Chondrocyte (in vitro differentiated cells): ENCODE measurements at places on chromosomes 6 and 20. TPM values are rescaled to one million over a fixed set of nuclear protein-coding genes. Genes with fewer than 3 reads are reported as not detected.

The CFAP61 gene
- not detected in 3 replicates for total RNA-seq

The TREML2 gene
- not detected in 3 replicates for total RNA-seq

The SOX18 gene
- total RNA-seq, result 2.1 to 2.8 TPM (median 2.3 TPM) in 3 replicates

The CYP39A1 gene
- 0.31 to 0.62 TPM in 2 of 3 replicates, not detected in the other for total RNA-seq

The C6orf141 gene
- not detected in 3 replicates for total RNA-seq

DNA sequence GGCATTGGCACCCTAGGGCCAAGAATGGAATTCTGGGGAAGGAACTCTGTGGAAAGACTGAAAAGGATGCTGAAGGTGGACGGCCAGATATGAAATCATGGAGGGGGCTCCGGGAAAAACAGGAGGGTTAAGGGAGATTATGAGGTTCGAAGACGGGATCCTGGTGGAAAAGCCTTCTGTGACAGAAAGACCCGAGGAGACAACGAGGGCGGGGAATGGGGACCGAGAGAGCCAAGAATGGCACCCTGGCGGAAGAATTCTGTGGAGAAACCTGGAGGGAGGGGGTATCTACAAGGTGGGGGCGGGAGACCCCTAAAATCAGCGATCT, 426 bp downstream of the TRMT6 start:
- peaks cover 6% of the 10 kb centered on the region for H3K36me3 ChIP-seq
- H3K27ac ChIP-seq, result peak overlapping the region; percentile 97
- H3K27me3 ChIP-seq, result no peaks in the 10 kb centered on the region
- DNase-seq, result no peak
- H3K4me1 ChIP-seq, result peaks cover 28% of the 10 kb centered on the region

GRCh38 chr6:14121936-14122344, 4.4 kb downstream of the CD83 start:
- peaks cover 2% of the 10 kb centered on the region for H3K36me3 ChIP-seq
- no peak for DNase-seq
- H3K4me1 ChIP-seq, result peaks cover 12% of the 10 kb centered on the region
- H3K27me3 ChIP-seq, result no peaks in the 10 kb centered on the region

GRCh38 chr6:156396791-156397418, 380.3 kb upstream of the ARID1B start:
- H3K27me3 ChIP-seq, result peaks cover 27% of the 10 kb centered on the region
- H3K27ac ChIP-seq, result no peak overlapping the region
- no peak overlapping the region for H3K4me3 ChIP-seq

GRCh38 chr6:137722749-137723272, 144.2 kb upstream of the TNFAIP3 start:
- no peaks in the 10 kb centered on the region for H3K36me3 ChIP-seq
- no peak for DNase-seq
- H3K27ac ChIP-seq, result no peak overlapping the region
- no peaks in the 10 kb centered on the region for H3K27me3 ChIP-seq
- no peak overlapping the region for H3K4me3 ChIP-seq

- no peak for DNase-seq
- H3K4me1 ChIP-seq, result peaks cover 12% of the 10 kb centered on the region
- no peak overlapping the region for H3K4me3 ChIP-seq
- H3K27ac ChIP-seq, result no peak overlapping the region
Observed at GRCh38 chr6:4969609-4970285, 34.1 kb downstream of the RPP40 start.

DNA sequence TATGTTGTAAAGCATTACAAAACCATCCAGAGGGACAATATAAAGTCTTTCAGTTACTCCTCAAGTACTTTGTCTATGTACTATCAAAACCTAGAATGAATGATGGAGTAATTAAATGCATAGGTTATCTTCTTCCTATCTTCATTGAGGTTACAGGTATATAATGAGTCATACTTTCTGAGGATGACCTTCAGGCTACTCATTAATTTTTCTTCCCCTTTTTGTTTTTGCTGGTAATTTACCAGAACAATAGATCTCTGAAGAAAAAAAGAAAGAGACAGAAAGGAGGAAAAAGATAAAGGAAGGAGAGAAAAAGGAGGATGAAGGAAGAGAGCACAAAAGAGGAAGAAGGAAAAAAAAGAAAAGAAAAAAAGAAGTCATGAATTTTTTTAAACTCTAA, 398.4 kb downstream of the TBC1D32 start:
- no peak overlapping the region for H3K27ac ChIP-seq
- no peak overlapping the region for H3K4me3 ChIP-seq
- no peaks in the 10 kb centered on the region for H3K4me1 ChIP-seq
- H3K27me3 ChIP-seq, result peaks cover 22% of the 10 kb centered on the region
- H3K36me3 ChIP-seq, result no peaks in the 10 kb centered on the region

- peaks cover 27% of the 10 kb centered on the region for H3K4me1 ChIP-seq
- no peaks in the 10 kb centered on the region for H3K27me3 ChIP-seq
- no peak for DNase-seq
- H3K36me3 ChIP-seq, result no peaks in the 10 kb centered on the region
- H3K27ac ChIP-seq, result no peak overlapping the region
Observed at GRCh38 chr6:36888654-36889481, 3.1 kb downstream of the C6orf89 start.

GRCh38 chr6:2523061-2523460, 227.7 kb downstream of the MYLK4 start:
- peaks cover 27% of the 10 kb centered on the region for H3K4me1 ChIP-seq
- no peak for DNase-seq
- H3K27me3 ChIP-seq, result no peaks in the 10 kb centered on the region
- no peaks in the 10 kb centered on the region for H3K36me3 ChIP-seq
- H3K27ac ChIP-seq, result no peak overlapping the region

DNA sequence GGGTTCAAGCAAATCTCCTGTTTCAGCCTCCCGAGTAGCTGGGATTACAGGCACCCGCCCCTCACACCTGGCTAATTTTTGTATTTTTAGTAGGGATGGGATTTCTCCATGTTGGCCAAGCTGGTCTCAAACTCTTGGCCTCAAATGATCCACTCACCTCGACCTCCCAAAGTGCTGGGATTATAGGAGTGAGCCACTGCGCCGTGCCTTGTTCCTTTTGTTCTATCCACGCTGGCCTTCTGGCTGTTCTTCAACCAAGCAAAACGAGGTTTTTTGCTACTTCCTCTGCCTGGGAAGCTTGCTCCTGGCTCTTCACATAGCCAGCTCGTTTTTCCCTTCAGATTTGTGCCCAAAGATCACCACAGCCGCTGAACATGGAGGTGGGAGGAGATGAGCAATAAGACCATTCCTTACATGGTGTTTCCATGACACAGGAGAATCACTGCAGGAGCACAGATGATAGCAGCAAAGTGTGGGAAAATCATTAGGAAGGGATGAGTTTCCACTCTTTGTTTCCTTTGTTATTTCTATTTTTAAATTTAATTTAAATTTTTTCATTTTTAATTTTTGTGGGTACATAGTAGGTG, 201.0 kb upstream of the ZNF217 start:
- H3K4me3 ChIP-seq, result no peak overlapping the region
- no peaks in the 10 kb centered on the region for H3K27me3 ChIP-seq
- H3K27ac ChIP-seq, result peak overlapping the region; percentile 89
- peaks cover 34% of the 10 kb centered on the region for H3K4me1 ChIP-seq
- no peak for DNase-seq
- no peaks in the 10 kb centered on the region for H3K36me3 ChIP-seq

DNA sequence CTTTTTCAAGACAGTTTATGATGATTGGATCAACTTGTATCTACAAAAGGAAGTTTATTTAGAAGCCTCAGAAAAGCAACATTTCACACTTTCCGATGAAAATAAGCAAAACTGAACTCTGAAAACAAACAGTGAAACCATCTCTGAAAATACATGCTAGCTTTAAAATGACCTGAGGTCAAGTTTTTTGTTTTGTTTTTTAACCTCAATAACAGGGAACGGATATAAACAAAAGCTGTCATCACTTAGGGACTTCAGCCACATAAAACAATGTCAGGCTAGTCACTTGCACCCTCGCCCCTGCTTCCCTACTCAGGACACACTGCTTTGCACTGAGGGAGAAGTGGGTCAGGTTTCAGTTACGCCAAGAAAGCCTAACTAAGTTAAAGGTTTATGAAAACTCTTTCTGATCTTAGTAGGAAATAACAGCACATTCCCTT, 11.6 kb downstream of the BACH2 start:
- peak overlapping the region; percentile 63 for H3K4me3 ChIP-seq
- no peak for DNase-seq
- peaks cover 23% of the 10 kb centered on the region for H3K4me1 ChIP-seq
- peak overlapping the region; percentile 97 for H3K27ac ChIP-seq

- H3K4me3 ChIP-seq, result no peak overlapping the region
- H3K36me3 ChIP-seq, result peaks cover 3% of the 10 kb centered on the region
- DNase-seq, result no peak
- no peaks in the 10 kb centered on the region for H3K27me3 ChIP-seq
Observed at GRCh38 chr6:3620937-3621336, 130.6 kb downstream of the PXDC1 start.

GRCh38 chr6:12381587-12381986, 91.4 kb downstream of the EDN1 start:
- no peak for DNase-seq
- no peak overlapping the region for H3K27ac ChIP-seq
- peaks cover 51% of the 10 kb centered on the region for H3K4me1 ChIP-seq

- H3K4me3 ChIP-seq, result no peak overlapping the region
- H3K27ac ChIP-seq, result no peak overlapping the region
- H3K4me1 ChIP-seq, result peaks cover 58% of the 10 kb centered on the region
Observed at GRCh38 chr20:49288784-49289696, 11.2 kb upstream of the ZNFX1 start.

DNA sequence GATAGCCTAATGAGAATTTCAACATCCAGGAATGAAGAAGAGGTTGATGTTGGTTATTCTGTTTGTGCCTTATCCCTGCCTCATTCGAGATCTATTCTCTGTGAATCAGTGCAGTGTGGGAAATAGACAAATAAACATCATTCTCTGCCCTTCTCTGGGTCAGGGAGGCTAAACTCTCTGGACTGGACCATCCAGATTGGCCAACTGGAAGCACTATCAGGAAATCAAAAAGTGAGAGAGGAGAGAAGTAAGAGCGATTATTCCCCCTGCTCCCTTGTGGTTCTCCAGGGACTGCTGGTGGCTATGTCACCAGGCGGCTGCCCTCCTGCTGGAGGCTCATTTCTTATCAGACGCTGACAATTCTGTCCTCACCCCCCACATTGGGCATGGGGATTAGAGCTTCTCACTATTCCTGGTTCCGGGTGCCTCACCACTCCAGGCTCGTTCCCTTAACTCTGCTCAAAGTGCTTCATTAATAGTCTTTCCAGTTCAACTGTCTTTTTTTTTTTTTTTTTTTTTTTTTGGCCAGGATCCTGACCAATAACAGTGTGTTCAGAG, 201.7 kb upstream of the RREB1 start:
- no peak overlapping the region for H3K27ac ChIP-seq
- no peaks in the 10 kb centered on the region for H3K36me3 ChIP-seq
- H3K4me3 ChIP-seq, result no peak overlapping the region
- no peak for DNase-seq
- peaks cover 13% of the 10 kb centered on the region for H3K27me3 ChIP-seq

GRCh38 chr6:12952318-12952717, 235.8 kb downstream of the PHACTR1 start:
- DNase-seq, result no peak
- peaks cover 14% of the 10 kb centered on the region for H3K27me3 ChIP-seq
- peaks cover under 1% of the 10 kb centered on the region for H3K4me1 ChIP-seq
- no peak overlapping the region for H3K4me3 ChIP-seq
- H3K36me3 ChIP-seq, result no peaks in the 10 kb centered on the region

GRCh38 chr6:166307082-166308032, 835 bp downstream of the PRR18 start:
- H3K27ac ChIP-seq, result no peak overlapping the region
- no peak overlapping the region for H3K4me3 ChIP-seq
- peaks cover 4% of the 10 kb centered on the region for H3K4me1 ChIP-seq
- no peak for DNase-seq

GRCh38 chr6:80148220-80148619, 41.7 kb downstream of the BCKDHB start:
- H3K36me3 ChIP-seq, result peaks cover 8% of the 10 kb centered on the region
- peaks cover 28% of the 10 kb centered on the region for H3K4me1 ChIP-seq
- no peak overlapping the region for H3K4me3 ChIP-seq
- DNase-seq, result no peak

DNA sequence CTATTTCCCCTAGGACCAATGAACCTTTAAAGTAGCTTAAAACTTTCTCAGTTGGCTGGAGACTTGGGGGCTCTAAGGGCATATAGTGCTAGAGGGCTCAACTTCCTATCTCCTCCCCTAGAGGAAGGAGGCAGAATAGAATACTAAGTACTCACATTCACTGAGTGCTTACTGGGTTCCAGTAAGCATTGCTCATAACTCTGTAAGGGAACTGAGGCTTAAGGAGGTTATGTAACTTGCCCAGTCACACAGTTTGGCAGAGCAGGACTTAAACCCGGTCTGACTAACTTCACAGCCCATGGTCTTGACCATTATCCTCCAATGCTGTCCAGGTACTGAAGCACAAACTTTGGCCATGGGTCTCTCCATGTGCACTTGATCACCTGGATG, 12.5 kb downstream of the SESN1 start:
- H3K27me3 ChIP-seq, result no peaks in the 10 kb centered on the region
- H3K4me1 ChIP-seq, result peaks cover 30% of the 10 kb centered on the region
- DNase-seq, result no peak
- no peak overlapping the region for H3K4me3 ChIP-seq
